ENCODE measurements at places on chromosomes 1 and 21. TPM values are rescaled to one million over a fixed set of nuclear protein-coding genes. Genes with fewer than 3 reads are reported as not detected.

DNA sequence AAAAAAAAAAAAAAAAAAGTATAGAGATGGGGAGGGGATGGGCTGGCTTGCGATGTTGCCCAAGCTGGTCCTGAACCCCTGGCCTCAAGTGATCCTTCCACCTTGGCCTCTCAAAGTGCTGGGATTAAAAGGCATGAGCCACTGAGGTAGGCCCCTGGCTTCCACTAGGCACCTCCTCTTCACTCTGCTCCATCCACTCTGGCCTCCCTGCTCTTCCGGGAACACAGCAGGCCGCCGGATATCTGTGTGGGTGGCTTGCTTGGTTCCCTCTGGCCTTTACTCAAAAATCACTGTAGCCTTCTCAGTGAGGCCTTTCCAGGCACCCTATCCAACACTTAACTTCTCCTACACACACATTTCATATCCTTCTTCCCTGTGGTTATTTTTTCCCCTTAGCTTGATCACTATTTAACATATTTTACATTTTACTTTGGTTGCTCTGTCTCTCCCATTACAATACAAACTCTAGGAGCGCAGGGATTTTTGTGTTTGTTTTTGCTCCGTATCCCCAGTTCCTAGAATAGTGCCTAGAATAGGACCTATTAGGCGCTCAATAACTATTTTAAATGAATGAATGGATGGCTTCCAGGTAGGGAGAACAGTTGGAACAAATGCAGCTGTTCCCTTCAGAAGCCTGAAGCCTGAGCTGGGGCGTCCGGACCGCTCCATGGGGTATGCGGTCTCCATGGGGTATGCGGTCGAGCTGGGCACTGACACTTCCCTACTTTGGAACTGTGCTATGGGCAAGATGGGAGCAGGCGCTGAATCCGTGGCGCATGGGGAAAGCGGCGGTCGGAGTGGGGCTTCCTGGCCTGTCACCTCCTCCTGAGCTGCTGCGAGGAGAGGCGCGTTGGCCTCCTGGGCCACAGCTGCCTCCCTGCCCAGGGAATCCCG lies 46.7 kb downstream of the H3-3A start:
- H3K4me3 ChIP-seq: peak overlapping the region; percentile 92
- H3K4me1 ChIP-seq: peaks cover 20% of the 10 kb centered on the region
- H3K27me3 ChIP-seq: peaks cover 7% of the 10 kb centered on the region
- no peak for DNase-seq
- H3K27ac ChIP-seq: peak overlapping the region; percentile 91

- H3K4me1 ChIP-seq: no peaks in the 10 kb centered on the region
- no peak overlapping the region for H3K27ac ChIP-seq
- H3K36me3 ChIP-seq: no peaks in the 10 kb centered on the region
- H3K4me3 ChIP-seq: no peak overlapping the region
- DNase-seq: no peak
- H3K27me3 ChIP-seq: no peaks in the 10 kb centered on the region
Observed at GRCh38 chr21:38839328-38840286, 33.9 kb downstream of the ETS2 start.

DNA sequence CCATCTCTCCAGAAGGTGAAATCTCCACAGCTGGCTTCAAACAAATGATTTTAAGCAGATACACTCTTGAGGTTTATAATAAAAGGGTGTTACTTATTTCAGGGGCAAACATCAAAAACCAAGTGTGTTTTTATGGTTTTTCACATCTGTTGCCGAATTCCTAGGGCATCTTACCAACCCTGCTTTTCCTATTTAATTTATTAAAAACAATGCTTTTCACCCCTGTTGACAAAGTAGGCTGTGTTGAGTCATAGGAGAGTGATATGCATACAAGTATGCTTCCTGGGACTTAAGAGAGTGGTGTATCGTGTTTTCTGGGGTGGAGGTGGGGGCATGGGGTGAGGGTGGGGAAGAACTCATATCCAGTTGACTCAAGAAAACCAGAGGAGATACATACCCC lies 29.3 kb upstream of the IL20 start:
- H3K4me3 ChIP-seq: no peak overlapping the region
- DNase-seq: no peak
- H3K36me3 ChIP-seq: no peaks in the 10 kb centered on the region
- H3K4me1 ChIP-seq: peaks cover 32% of the 10 kb centered on the region
- no peak overlapping the region for H3K27ac ChIP-seq
- H3K27me3 ChIP-seq: peaks cover 39% of the 10 kb centered on the region

- no peak overlapping the region for H3K27ac ChIP-seq
- H3K4me1 ChIP-seq: peaks cover 14% of the 10 kb centered on the region
- H3K27me3 ChIP-seq: no peaks in the 10 kb centered on the region
Observed at GRCh38 chr1:229657993-229658755, 32.1 kb downstream of the URB2 start.

- no peaks in the 10 kb centered on the region for H3K4me1 ChIP-seq
- no peak overlapping the region for H3K27ac ChIP-seq
- DNase-seq: no peak
- H3K4me3 ChIP-seq: no peak overlapping the region
Observed at GRCh38 chr1:169086603-169087455, 19.7 kb upstream of the ATP1B1 start.

- H3K36me3 ChIP-seq: no peaks in the 10 kb centered on the region
- no peaks in the 10 kb centered on the region for H3K4me1 ChIP-seq
- H3K27me3 ChIP-seq: peaks cover 29% of the 10 kb centered on the region
- DNase-seq: no peak
- H3K27ac ChIP-seq: no peak overlapping the region
Observed at GRCh38 chr1:204885790-204886189, 15.1 kb downstream of the NFASC start.

DNA sequence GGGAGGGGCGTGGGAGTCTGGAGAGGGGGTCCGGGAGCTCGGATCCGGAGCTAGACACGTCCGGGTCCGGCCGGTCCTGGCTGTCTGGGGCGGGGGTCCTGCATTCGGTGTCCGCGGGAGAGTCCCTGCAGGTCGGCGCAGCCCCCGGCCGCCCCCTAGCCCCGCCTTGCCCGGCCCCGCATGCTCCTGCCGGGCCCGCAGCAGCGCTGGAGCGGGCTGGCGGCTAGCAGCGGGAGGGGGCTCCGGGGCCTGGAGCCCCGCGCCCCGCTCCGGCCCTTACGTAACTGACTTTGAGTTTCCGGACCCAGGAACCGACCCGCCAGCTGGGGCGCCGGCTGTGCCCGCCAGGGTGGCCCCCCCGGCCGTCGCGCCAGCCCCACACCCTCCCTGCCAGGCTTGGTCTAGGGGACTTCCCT lies 26.9 kb upstream of the EPB41 start:
- no peaks in the 10 kb centered on the region for H3K27me3 ChIP-seq
- H3K4me1 ChIP-seq: peaks cover 64% of the 10 kb centered on the region
- H3K27ac ChIP-seq: peak overlapping the region; percentile 95
- H3K36me3 ChIP-seq: peaks cover 3% of the 10 kb centered on the region
- peak; percentile 26 for DNase-seq

Gene TIE1
- not detected for total RNA-seq

Gene CCT3
- 186 TPM for total RNA-seq

Data from activated CD4-positive, alpha-beta T cell treated with anti-CD3 and anti-CD28 coated beads, Interleukin-2, amount 10 ng/mL, durations not matched to agents 7 days and 5 days (primary cell).